Karpas-422 (cell line): ENCODE measurements at places on chromosomes 6 and 20.

DNA sequence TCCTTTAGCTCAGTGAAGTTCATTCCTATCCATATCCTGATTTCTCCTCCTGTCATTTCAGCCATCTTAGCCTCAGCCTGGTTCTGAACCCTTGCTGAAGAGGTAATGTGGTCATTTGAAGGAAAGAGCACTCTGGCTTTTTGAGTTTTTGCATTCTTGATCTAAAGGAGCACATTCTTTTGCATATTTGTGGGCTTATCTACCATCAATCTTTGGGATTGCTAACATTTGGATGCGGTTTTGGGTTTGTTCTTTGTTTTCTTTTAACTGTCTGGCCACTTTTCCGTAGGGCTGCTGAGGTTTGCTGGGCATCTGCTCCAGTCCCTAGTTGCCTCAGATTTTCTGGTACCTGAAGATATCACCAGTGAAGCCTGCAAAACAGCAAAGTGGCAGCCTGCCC is 238.3 kb downstream of the EPM2A start:
- DNase-seq, result no peak

DNA sequence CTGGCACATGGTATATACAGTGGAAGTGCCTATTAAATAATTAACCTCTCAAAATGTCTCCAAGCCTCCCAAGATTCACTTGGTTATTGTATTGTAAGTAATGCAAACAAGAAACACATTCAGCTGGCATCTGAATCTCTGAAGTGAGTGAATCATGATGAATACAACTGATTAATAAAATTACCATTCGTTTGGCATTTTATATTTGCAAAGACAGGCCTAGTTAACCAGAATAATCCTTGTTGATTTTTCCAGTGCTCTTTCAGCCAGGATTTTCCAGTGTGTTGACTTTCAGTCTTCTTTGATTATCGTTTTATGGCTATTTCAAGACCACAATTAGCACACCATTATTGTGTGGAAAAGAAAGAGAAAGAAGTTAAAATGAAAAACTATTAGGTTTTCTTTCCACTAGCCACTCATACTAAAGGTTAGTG is 20.3 kb downstream of the SLC22A2 start:
- no peak for DNase-seq

- DNase-seq, result peak; percentile 52
These were observed 1.6 kb downstream of the ZMYND8 start for GRCh38 chr20:47354714-47355488.

DNA sequence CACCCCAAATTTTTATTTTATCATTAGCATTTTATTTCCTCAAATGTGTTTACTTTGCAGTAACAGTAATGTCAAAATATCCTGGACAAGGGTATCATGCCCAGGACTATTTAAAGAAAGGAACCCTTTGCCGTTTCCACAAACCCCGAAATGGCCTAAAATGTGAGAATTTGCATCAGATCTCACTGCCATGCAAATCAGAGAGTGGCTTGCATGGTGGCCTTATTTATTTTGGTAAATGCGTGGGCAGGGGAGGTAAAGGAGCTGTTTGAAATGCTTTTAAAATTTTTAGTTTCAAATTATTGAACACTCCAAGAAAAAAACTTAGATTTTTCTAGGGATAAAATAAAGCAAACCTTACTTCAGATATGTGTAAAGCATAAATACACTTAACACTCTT is 43.8 kb downstream of the ADAT2 start:
- DNase-seq, result no peak

DNA sequence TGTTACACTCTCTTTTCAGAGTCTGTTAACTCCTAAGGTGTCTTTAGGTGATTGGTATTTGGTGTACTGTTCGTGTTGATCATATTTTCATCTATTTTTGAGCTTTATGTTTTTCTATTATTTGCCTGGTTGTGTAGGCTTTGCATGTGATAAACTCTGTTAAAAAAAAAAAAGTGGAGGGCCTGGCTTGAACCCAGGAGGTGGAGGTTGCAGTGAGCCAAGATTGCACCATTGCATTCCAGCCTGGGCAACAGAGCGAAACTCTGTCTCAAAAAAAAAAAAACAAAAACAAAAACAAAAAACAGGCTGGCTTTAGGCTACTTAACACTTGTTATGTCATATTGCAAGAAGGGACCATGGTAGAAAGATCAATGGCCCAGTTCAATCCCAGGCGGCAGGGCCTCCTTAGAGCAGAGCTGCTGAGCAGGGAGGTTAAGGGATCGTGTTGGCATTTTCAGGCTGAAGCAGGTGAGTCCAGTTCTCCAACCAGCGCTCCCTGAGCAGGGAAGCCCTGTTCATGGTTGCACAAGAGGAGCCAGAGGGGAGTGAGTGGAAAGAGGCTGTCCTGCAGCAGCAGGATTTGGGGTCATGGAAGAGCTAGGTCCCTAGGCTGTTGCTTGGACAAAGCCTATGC is 8.5 kb downstream of the PYGB start:
- no peak for DNase-seq

GRCh38 chr6:142409794-142410193 is 108.0 kb downstream of the ADGRG6 start:
- DNase-seq, result no peak

GRCh38 chr6:74979065-74979766 is 226.6 kb downstream of the COL12A1 start:
- DNase-seq, result no peak

GRCh38 chr20:3900187-3900604 is 11.0 kb downstream of the PANK2 start:
- no peak for DNase-seq

DNA sequence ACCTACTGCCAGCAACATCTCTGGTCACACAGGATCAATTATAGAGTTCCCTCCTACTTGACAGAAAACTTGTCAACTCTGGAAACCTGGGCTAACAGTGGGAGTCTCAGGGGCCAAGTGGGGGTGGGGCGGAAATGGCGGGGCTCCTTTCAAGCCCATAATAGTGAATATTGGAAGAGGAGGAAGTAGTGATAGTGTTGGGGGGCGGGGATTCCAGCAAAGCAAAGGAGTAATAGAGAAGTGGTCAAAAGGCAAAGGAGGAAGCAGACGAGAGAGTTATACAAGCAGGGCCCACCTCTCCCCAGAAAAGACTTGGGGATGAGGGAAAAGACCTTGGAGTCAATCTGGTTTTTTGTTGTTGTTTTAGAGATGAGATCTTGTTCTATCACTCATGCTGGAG is 2.1 kb downstream of the DEF6 start:
- DNase-seq, result peak; percentile 87

DNA sequence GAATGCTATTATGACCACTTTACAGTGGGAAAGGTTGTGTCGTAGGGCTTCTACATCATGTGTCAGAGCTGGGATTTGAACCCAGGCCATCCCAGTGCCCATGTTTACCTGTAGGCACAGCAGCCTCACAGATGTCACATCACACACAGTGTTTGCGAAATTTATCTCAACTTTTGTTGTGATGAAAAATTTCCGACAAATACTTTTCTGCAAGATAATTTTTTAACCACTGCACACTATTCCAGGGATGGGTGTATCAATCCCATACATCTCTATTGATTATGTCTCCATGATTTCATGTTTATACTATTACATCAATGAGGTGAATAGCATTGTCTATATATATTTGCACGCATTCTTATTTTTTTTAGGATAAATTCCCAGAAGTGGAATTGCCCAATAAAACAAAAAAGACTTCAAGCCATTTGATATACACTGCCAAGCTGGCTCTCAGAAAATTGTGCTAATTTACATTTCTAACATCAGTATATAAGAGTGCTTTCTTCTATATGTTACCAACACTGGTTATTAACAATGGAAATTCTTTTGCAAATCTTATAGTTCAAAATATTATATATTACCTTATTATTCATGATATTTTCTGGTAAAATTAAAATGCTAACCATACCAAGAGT is 189.1 kb upstream of the ZNF217 start:
- no peak for DNase-seq

DNA sequence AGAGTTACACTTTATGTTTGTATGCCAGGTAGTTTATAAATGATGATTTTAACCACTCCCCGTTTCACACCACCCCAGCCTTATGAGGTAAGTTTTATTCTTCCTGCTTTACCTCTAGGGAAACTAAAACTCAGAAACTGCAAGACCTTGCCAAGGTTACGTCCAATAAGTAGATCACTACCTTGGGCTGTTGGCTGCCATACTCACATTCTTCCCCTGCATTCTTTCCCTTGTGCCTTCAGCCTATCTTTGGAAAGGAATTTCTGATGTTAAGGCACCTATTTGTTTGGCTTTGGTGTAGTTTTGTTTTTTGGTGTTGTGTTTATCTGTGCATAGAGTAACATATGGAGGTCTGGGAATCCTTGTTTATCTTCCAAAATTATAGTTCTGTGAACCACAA is 122.1 kb downstream of the UST start:
- no peak for DNase-seq

DNA sequence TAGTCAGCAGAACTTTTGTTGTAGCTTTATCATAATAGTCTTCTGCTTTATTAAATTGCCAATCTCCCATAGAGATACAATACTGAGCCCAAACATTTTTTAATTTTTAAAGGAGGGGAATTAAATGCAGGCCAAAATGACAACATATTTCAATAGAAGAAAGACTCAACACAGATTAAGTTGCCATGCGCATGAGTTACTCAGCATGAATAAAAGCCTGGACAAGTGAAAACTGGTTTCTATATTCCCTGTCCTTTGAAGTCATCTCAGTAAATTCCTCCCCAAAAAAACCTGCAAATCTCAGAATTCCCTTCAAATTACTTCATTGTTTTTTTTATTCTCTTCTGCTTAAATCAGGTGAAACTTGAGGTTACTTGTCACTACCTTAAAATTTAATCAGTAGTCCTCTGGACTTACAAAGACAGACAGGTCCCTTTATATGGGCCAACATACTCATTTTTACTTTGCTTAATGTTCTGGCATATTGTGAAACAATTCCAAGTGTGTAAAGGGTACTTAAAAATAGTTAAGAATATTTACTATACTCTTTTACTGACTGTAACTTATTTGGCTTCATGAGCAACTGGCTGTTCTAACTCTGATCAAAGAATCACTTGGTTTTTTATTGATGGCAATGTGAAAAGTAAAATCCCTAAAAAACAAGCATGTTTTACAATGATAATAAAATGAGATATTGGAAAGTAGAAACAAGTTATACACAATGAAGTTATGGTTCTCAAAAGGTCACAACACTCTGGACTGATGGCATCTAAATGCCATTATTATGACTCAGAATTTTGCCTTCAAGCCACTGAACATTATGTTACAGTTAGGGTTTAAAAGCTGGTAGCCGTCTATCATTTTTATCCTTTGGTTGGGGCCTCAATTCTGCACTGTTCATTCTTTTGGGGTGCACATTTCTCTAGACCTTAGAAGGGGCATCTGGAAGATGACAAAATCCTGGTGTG is 49.9 kb upstream of the COL21A1 start:
- no peak for DNase-seq
